Pancreas (tissue), 10 donors: ENCODE measurements at places on chromosomes 1 and 21. TPM values are rescaled to one million over a fixed set of nuclear protein-coding genes. Genes with fewer than 3 reads are reported as not detected.

DNA sequence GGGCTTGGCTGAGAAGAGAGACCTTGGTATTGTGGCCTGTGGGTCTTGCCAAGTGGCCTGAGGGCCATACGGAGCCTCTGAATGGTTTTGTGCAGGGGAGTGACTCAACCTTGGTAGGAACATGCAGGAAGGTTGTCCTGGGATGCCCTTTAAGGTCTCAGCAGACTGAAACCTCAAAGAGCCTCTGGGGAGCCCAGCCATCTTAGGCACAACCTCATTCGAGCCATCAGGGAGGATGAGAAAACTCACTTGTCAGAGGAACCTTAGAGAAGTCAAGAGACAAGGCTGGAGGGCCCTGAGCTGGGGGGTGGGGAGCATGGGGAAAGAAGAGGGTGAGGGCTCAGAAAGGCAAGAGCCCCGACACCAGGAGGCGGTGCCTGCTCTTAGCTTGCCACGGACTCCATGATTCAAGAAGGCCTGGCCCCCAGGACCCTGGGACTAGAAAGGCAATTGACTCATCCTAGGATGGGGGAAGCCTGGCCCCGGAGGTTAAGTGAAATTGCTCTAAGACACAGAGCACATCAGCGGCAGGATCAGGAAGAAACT, 13.0 kb downstream of the IFI6 start:
- H3K27ac ChIP-seq: peak overlapping the region; percentile 82
- DNase-seq: no peak
- no peak overlapping the region for H3K4me3 ChIP-seq
- peaks cover 3% of the 10 kb centered on the region for H3K4me1 ChIP-seq

GRCh38 chr1:81296601-81297000, 504.1 kb upstream of the ADGRL2 start:
- no peak overlapping the region for H3K27ac ChIP-seq
- H3K36me3 ChIP-seq: no peaks in the 10 kb centered on the region
- no peaks in the 10 kb centered on the region for H3K27me3 ChIP-seq
- no peaks in the 10 kb centered on the region for H3K4me1 ChIP-seq
- no peak for DNase-seq

GRCh38 chr1:2535981-2536380, 5.9 kb upstream of the HES5 start:
- H3K27ac ChIP-seq: no peak overlapping the region
- H3K27me3 ChIP-seq: no peaks in the 10 kb centered on the region
- H3K36me3 ChIP-seq: no peaks in the 10 kb centered on the region
- peaks cover 3% of the 10 kb centered on the region for H3K4me1 ChIP-seq

- H3K4me1 ChIP-seq: no peaks in the 10 kb centered on the region
- no peak overlapping the region for H3K27ac ChIP-seq
These were observed 97.2 kb downstream of the SIM2 start for GRCh38 chr21:36796070-36796469.

GRCh38 chr1:151196292-151196800, 2.0 kb upstream of the PIP5K1A start:
- no peak for DNase-seq
- peaks cover 6% of the 10 kb centered on the region for H3K4me1 ChIP-seq
- no peak overlapping the region for H3K4me3 ChIP-seq

The RIPPLY3 gene
- not detected for total RNA-seq

The FCRL5 gene
- total RNA-seq: 1.4 TPM

The CCDC181 gene
- total RNA-seq: 0.83 TPM

The TCHH gene
- total RNA-seq: 0.06 TPM

The SDE2 gene
- total RNA-seq: 12.4 TPM

The S100A12 gene
- 0.75 TPM for total RNA-seq

The FCGR3A gene
- total RNA-seq: 22.6 TPM

The ZNF670 gene
- 1.0 TPM for total RNA-seq

The RHD gene
- total RNA-seq: not detected

The MYCL gene
- total RNA-seq: 4.5 TPM
